ENCODE measurements at places on chromosomes 1 and 21. TPM values are rescaled to one million over a fixed set of nuclear protein-coding genes. Genes with fewer than 3 reads are reported as not detected.

DNA sequence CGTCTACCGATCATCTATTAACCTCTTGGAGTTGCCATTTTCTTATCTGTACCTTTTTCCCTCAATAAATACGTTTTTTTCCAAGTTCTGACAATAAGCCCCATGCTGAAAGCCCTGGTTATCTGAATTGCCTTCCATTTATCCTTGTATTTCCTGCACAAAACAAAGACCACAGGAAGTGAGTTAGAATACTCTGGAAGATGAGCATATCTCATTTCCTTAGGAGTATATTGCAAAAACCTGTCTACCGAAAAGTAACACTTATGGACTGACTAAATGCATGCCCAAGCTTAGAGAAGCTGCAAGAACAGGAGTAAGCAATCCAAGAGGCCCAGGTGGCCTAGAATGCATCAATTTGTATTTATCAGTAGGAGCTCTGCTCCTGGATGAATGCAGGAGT, 39.9 kb downstream of the DIRAS3 start:
- DNase-seq, result no peak

DNA sequence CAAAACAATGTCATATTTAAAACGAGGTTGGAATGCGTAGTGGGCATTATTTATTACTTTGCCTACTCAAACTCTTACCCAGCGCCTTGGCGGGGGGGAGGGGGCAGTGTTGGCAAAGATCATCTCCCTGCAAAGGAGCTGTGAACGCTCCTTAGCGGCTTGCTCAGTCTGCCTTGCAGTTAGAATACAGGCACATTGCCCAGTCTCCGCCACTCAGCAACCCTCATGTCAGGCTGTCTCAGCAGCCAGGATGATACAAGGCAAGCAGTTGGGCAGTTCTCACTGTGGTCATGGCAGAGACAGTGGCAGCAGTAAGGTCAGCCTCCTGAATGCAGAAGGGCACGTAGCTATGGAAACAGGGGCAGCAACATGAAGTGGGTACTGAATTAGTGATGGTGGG, 170.4 kb upstream of the KCNK2 start:
- DNase-seq, result no peak

DNA sequence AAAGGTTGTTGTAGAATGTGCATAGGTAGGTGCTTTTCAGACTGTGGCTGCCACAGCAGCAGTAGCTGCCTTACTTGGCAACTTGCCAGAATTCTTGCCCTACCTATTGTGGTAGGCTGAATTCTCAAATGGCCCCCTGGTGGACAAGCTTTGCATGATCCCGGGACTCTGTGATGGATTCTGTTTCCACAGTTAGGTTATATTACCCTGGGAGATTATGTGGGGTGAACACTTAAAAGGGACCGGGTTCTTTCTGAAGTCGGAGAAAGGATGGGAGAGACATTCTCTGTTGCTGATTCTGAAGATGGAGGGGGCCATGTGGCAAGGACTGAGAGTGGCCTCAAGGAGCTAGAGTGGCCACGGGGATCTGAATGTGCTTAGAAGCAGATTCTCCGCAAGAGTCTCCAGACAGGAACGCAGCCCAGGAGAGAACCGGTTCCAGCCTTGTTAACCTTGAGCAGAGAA, 32.1 kb upstream of the KCNE1 start:
- DNase-seq, result peak; percentile 85

DNA sequence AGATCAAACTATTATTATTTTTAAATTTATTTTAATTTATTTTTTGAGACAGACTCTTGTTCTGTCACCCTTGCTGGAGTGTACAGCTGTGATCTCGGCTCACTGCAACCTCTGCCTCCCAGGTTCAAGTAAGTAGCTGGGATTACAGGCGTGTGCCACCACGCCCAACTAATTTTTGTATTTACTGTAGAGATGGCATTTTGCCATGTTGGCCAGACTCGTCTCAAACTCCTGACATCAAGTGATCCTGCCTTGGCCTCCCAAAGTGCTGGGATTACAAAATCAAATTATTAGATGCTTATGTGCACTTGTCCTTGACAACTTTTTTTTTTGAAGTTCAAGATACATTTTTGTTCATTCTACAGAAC, 15.4 kb downstream of the LIN9 start:
- DNase-seq, result no peak

DNA sequence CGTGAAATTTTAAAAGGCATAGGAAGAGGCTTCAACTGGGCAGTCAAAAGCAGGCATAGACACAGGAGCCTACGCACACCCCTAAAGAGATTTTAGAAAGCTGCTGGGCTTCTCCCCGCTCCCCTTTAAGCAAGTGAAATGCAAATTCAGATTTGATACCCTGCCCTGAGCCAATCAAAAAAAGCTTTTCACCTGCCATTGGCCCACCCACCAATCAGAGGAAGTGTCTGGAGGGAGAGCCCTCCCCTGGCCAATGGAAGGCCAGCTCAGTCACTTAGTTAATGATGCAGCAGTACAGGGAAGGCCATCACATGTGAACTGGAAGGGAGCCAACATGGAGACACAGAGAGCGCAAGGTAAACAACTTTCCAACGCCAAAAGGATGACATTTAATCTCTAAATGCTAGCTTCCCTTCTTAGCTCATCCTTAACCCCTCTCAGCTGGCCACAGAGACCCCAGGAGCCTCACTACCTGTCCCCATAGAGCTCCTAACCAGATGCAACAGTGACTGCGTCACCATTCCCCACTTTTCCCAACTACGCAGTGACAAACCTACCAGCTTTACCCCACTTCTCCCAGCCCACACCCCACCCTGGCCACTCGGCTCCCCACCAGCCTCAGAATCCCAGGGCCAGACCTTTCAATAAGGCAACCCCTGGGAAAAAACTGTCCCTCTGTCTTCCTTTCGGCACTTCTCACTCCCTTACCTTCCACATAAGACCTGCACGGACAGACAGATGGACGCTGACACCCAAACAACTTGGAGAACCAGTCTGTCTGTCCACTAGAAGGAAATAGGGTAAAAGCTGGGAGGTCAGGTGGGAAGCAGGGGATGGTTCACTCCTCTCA, 71.0 kb downstream of the CD46 start:
- peak; percentile 92 for DNase-seq

GRCh38 chr1:28139025-28139712, 37.3 kb downstream of the PTAFR start:
- no peak for DNase-seq

Gene LHX8
- total RNA-seq, result not detected

DNA sequence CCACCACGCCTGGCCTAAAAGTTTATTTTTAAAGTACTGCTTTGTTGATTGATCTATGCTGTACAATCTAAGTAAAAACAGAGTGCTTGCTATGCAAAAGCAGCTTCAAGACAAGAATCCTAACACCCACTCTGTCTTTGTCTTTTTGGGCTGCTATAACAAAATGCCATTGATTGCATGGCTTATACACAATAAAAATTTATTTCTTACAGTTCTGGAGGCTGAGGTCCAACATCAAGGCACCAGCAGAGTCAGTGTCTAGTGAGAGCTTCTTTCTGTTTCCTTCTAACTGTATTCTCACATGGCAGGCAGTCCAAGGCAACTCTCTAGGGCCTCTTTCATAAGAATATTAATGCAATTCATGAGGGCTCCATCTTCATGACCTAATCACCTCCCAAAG, 63.6 kb upstream of the GJA5 start:
- no peak for DNase-seq

GRCh38 chr1:43722810-43723209, 15.5 kb downstream of the ST3GAL3 start:
- DNase-seq, result no peak

Gene AMPD1
- total RNA-seq, result not detected

DNA sequence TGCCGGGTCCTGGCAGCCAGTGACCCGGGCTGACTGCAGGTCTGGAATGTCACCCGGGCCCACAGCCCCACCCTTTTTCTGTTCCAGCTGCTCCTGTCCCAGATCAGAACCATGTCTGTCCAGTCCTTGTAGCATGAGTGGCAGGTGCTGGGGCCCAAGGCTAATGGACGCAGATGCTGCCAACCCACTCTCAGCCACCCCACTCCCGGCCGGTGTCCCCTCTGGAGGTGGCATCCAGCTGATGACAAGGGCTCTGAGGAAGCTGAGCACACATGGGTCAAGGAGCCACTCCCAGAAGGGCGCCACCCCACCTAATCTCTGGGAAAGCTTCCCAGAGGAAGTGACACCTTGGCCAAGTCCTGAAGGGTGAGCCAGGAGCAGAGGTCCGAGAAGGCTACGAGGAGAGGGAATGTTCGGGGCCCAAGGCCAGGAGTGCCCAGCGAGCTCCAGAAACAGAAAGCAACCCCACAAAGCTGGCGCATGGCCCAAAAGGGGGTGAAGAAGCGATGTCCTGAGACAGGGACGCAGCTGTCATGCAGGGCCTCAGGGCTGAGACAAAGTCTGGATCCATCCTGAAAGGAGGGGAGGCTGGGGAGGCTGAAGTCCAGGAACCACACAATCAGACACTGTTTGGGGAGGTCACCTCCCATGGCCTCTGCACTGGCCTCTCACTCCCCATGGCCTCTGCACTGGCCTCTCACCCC, 39.5 kb downstream of the ACOT7 start:
- peak; percentile 73 for DNase-seq

DNA sequence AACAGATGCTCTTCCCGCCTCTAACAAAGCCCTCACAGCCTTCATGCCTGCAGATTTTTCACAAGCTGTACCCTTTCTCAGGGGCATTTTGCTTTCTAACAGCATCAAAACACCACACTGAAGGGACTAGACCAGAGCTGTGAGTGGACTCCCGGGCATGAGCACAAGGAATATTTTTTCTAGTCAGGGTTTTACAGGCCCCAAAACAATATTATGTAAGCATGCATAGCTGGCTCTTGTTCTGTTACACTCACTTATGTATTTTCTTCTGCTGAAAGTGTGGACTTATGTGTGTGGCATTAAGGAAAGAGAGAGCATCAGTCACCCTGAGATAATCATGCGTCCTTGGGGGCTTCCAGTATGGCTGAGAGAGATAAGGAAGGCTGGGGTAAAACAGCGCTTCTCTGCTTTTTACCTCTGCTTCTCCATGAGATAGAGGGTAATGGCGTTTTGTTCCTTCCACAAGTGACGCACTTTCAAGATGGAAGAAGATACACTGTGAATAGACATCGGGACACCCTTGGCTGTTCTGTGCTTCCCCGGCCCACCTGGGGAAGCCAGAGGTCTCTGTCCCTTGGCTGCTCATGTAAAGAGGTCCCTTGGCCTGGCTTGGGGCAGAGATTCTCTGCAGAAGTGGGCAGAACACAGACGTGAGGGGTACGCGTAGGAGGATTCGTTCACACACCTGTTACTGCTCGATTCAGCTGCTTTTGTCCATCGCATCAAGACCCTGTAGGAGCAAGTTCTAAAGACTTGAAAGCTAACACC, 266.7 kb upstream of the RAB4A start:
- no peak for DNase-seq

DNA sequence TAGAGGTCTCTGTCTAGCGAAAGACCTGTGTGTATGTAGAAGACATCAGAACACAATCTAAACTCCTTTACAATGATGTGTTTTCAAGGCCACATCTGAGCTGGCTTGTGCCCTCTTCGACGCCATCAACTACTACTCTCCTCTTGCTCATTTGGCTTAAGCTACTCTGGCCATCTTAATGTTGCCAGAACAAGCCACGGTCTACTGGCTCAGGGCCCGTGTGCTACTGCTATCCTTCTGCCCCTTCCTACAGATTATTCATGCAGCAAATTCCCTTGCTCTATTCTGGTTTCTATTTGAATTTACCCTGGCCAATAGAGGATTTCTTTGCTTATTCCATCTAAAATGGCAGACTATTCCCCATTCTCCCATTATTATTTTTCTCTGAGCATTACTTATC, 121.7 kb downstream of the ZZZ3 start:
- DNase-seq, result no peak

DNA sequence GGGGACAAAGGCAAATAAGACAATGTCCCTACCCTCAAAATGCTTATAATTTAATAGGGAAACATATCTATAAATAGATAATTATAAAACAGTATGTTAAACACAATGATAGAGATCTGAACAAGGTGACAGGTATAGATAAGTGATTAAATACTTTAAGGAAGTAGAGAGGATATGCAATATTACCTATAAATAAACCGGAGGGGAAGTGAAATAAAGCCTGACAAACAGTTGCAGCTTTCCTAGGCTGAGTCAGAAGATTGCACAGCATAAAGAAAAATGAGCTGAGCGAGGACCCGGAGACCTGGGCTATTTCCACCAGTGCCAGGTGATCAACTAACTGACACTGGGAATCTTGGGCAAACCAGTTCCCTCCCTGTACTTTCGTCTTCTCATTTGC, 11.5 kb upstream of the PSRC1 start:
- DNase-seq, result no peak

Gene TTC3
- 50.5 TPM for total RNA-seq

Gene TRIM46
- 0.23 TPM for total RNA-seq

DNA sequence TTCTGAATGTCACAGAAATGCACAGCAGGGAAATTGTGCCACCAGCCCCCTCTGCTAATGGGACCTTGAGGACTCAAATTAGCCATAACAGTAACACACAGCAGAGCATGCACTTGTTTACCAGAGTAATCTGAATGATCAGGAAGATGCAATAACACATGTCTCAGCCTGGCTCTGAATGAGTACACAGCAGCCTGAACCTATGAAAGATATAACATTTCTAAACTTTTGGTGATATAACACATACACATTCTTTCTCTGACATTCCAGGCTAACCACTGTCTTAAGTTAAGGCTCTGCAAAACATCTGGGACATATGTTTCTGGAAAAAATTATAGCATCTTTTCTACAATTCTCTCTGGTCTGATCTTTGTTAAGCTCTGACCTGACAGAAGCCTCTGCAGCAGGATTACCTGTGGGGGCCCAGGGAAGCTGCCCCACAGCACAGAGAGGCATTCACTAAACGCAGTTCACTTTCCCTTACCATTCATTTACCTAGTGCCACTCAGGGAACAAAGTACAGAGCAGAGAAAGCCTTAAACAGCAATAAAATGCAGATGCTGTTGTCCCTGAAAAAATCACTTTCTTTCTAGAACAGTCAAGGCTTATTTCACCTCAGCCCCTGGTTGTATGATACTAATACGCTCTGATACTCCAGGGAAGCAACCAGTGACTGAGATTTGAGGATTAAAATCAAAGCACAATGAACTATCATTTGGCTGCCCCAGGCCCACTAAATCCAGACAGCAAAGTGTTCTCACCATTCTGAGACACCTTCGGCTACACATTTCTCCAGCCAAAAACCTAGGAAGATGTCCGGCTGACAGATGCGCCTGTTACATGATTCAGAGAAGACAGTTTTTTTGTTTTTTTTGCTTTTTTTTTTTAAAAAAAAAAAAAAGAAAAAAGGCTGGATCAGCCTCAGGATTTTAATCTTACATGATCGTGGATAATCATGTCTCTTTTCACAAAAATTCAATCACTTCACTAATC, 54.0 kb upstream of the CNN3 start:
- DNase-seq, result no peak

- no peak for DNase-seq
These were observed 20.9 kb downstream of the BATF3 start for GRCh38 chr1:212678456-212679410.

Gene OR2AK2
- total RNA-seq, result not detected

Gene LEFTY2
- not detected for total RNA-seq
